ENCODE measurements at places on chromosomes 5 and 9. TPM values are rescaled to one million over a fixed set of nuclear protein-coding genes. Genes with fewer than 3 reads are reported as not detected.
A peak's percentile ranks its signal among the peaks of the same experiment; 100 is the strongest.

SEMA4D gene
- 388 TPM for total RNA-seq

SIMC1 gene
- total RNA-seq = 36.7 TPM

ADRB2 gene
- 0.83 TPM for total RNA-seq

C1QTNF2 gene
- not detected for total RNA-seq

ALDH1A1 gene
- total RNA-seq = not detected

SLC34A3 gene
- total RNA-seq = not detected

EGFL7 gene
- total RNA-seq = 2.5 TPM

TAF1L gene
- 0.03 TPM for total RNA-seq

GRCh38 chr9:69174616-69175463 is 763 bp downstream of the TJP2 start:
- peak; percentile 21 for DNase-seq
- H3K4me1 ChIP-seq = peaks cover 70% of the 10 kb centered on the region
- peaks cover 18% of the 10 kb centered on the region for H3K27me3 ChIP-seq

DNA sequence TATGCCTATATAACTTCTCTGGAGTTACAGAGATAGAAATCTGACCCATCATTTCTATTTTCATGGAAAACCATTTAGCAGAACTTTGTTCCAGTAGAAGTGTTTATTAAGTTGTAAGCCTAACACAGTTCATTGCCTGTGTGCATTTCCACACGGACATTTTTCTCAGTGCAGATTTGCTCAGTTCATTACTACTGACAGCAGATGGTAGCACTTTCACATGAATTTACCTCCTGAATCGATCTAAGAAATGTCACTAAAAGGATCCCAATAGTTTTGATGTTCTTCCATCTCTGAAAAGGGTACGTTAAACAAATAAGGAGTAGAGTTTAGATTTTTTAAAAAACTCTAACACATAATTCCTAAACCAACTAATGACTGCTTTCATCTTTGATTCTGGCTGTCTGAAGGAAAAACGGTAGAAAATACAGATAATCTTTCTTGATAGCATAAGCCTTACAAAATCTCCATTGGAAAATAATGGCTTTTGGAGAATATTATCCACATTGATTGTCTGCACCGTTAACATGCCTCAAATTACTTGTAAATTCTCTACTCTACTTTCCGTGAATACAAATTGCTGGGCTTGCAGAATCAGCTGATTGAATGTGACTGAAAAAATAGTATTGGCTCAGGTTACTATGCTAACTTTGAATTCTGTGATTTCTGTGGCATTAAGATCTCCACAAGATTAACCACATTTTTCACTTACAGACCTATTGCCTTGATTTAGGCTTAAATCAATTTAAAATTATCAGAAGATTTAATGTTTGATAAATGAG is 33.1 kb downstream of the RPS23 start:
- DNase-seq = no peak
- peaks cover 3% of the 10 kb centered on the region for H3K27me3 ChIP-seq
- no peak overlapping the region for H3K4me3 ChIP-seq
- no peaks in the 10 kb centered on the region for H3K36me3 ChIP-seq

GRCh38 chr5:39517800-39518199 is 93.0 kb upstream of the DAB2 start:
- DNase-seq = no peak
- no peaks in the 10 kb centered on the region for H3K4me1 ChIP-seq
- H3K4me3 ChIP-seq = no peak overlapping the region
- peaks cover 2% of the 10 kb centered on the region for H3K27me3 ChIP-seq

GRCh38 chr5:111223101-111223786 is 940 bp upstream of the CAMK4 start:
- H3K4me1 ChIP-seq = peaks cover 47% of the 10 kb centered on the region
- DNase-seq = no peak
- H3K4me3 ChIP-seq = peak overlapping the region; percentile 85
- H3K27ac ChIP-seq = peak overlapping the region; percentile 82

DNA sequence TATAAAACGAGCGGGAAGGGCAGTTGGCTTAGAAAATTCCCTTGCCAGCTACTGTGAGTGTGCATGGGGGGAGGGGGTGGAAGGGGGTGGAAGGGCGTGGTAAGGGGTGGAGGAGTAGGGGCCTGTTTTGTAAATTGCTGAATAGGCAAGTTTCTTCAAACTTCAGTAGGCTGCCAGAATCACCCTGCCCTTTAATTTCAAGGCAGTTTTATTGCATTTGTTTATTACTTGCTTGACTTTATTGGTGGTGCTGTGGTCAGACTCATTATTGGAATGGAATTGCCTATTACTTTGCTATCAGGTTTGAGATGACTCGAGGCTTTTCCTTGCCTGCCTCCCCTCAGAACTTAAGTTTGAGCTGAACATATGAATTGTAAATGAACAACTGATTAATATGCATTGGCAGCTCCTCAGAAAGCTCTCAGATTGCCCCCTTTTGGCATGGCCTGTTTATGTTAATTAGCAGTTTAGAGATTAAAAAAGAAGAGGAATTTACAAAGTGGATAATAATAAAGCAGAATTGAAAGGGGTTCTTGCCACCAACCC is 76.0 kb downstream of the SEMA6A start:
- H3K4me3 ChIP-seq = no peak overlapping the region
- H3K4me1 ChIP-seq = no peaks in the 10 kb centered on the region
- no peak overlapping the region for H3K27ac ChIP-seq
- peaks cover 7% of the 10 kb centered on the region for H3K27me3 ChIP-seq

- H3K27ac ChIP-seq = no peak overlapping the region
- H3K4me1 ChIP-seq = no peaks in the 10 kb centered on the region
- no peak overlapping the region for H3K4me3 ChIP-seq
- DNase-seq = no peak
Measured at GRCh38 chr5:60541980-60542379, 158.0 kb downstream of the DEPDC1B start.

GRCh38 chr5:119177226-119177625 is 106.3 kb downstream of the DMXL1 start:
- no peaks in the 10 kb centered on the region for H3K27me3 ChIP-seq
- no peak overlapping the region for H3K27ac ChIP-seq
- H3K4me3 ChIP-seq = no peak overlapping the region

DNA sequence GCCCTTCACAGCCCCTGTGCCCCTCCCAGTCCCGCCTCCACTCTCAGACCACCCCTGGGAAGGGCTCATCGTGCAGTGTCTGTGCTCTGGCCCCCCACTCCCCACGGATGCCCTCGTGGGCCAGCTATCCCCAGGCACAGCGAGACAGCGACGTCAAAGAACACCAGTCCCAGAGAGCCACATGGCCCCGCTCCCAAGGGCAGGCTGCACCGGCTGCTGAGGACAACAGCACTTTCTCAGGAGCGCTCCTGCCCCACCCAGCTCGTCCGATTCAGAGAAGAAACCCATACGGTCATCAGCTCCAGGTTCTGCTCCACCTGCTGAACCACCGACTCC is 4.8 kb upstream of the SNAPC4 start:
- peaks cover 54% of the 10 kb centered on the region for H3K36me3 ChIP-seq
- peak overlapping the region; percentile 79 for H3K27ac ChIP-seq
- peaks cover 3% of the 10 kb centered on the region for H3K27me3 ChIP-seq
- peaks cover 39% of the 10 kb centered on the region for H3K4me1 ChIP-seq
- peak overlapping the region; percentile 65 for H3K4me3 ChIP-seq

DNA sequence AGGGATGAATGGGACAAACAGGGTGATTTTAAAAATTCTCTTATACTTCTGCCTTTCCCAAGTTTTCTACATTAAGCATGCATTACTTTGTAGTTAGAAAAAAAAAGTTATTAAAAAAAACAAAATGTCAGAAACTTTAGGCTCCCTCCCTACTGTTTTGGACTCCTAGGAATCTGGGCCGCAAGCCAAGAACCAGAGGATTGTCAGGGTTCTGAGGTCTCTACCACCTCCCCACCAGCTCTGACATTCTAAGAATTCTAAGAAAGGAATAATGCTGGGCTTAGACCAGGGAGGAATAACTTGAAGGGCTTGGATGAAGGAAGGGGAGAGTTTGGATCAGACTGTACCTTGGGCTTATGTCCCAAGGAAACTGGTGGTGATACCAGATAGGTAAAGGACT is 1.1 kb upstream of the ARHGEF39 start:
- H3K27ac ChIP-seq = peak overlapping the region; percentile 45
- peaks cover 9% of the 10 kb centered on the region for H3K36me3 ChIP-seq
- peak overlapping the region; percentile 88 for H3K4me3 ChIP-seq
- peaks cover 41% of the 10 kb centered on the region for H3K4me1 ChIP-seq
- no peak for DNase-seq
- H3K27me3 ChIP-seq = no peaks in the 10 kb centered on the region

DNA sequence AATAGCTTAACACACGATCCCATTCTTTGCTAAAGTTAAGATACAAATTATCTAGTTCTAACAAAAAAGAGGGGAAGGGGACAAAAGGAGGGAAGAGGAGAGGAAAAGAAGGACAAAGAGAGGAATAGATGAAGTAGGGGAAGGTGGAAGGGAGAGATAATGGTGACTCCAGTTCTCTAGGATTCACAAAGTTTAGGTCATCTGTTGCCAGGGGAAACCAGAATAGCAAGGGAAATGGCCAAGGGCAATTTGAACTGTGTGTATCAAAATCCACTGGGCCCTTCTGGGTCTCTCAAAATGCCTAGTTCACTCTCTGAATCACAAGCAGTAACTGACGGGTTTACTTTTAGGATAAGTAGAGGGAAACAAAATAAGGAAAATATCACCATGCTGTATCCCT is 7.6 kb downstream of the SLC24A2 start:
- DNase-seq = no peak
- peaks cover 13% of the 10 kb centered on the region for H3K27me3 ChIP-seq
- H3K27ac ChIP-seq = no peak overlapping the region
- H3K36me3 ChIP-seq = no peaks in the 10 kb centered on the region
- H3K4me1 ChIP-seq = no peaks in the 10 kb centered on the region
- no peak overlapping the region for H3K4me3 ChIP-seq

DNA sequence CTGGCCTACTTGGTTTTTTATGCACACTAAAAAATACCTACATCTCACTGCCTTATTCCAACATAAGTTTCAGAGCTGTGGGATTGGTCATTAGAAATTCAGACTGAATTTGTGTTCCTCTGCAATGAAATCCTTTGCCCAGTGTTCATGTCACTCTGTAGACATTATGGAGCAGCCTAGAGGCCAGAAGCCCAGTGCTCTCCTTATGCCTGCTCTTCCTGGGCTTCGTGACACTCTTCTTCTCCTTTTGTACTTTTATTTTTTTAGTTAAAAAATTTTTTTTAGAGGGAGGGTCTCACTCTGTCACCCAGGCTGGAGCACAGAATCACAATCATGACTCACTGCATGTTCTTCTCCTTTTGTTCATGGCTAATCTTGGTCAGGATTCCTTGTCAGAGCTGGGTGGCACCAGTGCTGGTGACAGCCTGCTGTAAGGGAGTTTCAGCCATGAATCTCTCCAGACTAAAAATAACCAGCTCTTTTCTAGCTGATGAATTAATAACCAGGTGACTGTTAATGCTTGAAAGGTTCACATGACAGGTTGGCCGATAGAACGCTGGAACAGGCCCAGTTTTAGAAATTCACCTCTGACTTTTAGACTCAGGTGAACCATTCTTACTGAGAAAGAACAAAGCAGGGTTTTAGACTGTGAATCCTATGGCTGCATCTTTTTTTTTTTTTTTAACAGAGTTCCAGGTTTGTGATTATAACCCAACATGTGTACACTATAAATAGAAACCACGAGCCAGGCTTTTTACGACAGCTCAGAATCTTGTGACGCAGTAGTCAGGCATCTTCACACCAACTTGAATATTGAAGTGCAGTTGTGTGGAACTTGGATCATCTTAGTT is 34.1 kb upstream of the C5orf47 start:
- H3K27ac ChIP-seq = no peak overlapping the region
- H3K4me1 ChIP-seq = no peaks in the 10 kb centered on the region
- peaks cover 17% of the 10 kb centered on the region for H3K36me3 ChIP-seq
- H3K27me3 ChIP-seq = no peaks in the 10 kb centered on the region
- no peak overlapping the region for H3K4me3 ChIP-seq

GRCh38 chr9:117325831-117326230 is 89.0 kb downstream of the ASTN2 start:
- no peak overlapping the region for H3K27ac ChIP-seq
- no peaks in the 10 kb centered on the region for H3K36me3 ChIP-seq
- no peak for DNase-seq
- no peaks in the 10 kb centered on the region for H3K4me1 ChIP-seq
- H3K4me3 ChIP-seq = no peak overlapping the region

DNA sequence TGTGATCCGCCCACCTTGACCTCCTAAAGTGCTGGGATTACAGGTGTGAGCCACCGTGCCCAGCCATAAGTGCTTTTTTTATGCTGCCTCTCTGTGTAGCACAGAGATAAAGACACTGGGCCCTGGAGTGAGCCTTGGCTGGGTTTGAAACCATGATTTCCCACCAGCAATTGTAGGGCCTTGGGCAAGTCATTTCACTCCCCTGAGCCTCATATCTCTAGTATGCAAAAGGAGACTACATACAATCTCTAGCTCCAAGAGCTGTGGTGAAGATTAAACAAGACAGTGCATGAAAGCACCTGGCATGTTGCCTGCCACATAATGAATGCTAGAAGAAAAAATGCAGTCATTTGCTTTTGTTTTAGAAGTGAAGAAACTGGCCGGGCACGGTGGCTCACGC is 3.9 kb downstream of the FABP6 start:
- H3K4me3 ChIP-seq = no peak overlapping the region
- H3K27ac ChIP-seq = no peak overlapping the region
- DNase-seq = no peak

GRCh38 chr9:78826527-78826926 is 529.6 kb downstream of the PSAT1 start:
- no peak overlapping the region for H3K4me3 ChIP-seq
- H3K36me3 ChIP-seq = no peaks in the 10 kb centered on the region
- H3K4me1 ChIP-seq = no peaks in the 10 kb centered on the region
- H3K27ac ChIP-seq = no peak overlapping the region

DNA sequence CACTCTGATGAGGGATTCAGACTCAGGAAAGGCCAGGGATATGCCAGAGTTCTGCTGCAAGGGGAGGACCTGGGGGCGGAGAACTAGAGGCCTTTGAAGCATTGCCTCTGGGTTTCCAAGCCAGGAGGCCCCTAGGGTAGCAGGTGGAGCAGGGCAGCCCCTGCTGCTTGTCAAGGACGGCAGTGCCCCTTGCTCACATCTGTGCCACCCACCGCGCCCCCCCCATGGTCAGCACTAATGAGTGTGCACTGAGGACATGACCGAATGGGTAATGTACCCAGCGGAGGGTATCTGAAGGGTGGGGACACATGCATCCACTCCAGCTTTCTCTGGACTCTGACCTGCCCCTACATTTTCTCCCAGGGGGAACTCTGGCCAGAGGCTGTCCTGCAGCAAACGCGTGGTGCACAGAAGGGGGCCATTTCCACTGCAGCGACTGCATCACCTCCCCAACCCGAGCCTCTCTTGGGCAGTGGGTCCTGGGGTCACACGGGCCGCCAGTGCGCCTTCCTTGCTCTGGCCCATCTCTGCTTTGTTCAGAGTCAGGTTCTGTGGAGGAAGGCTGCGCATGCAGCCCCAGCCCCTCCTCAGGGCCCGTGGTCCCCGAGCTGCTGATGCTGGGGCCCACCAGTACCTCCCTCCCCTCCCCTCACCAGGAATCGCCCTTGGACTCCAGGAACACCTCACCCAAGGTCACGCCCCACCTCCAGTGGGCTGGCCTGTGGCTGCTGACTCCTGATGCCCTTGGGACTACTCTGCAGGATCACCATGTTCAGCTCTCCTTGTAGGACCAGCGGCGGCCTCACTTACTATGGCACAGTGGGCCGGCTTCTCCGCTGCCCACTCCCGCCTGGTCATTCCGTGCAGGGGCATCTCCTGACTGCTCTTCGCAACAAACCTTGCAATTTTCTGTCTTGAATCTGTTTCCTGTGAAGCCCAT is 31.2 kb downstream of the STC2 start:
- DNase-seq = no peak
- peaks cover 22% of the 10 kb centered on the region for H3K27me3 ChIP-seq
